ENCODE measurements at places on chromosomes 7 and 10.
A peak's percentile ranks its signal among the peaks of the same experiment; 100 is the strongest.

DNA sequence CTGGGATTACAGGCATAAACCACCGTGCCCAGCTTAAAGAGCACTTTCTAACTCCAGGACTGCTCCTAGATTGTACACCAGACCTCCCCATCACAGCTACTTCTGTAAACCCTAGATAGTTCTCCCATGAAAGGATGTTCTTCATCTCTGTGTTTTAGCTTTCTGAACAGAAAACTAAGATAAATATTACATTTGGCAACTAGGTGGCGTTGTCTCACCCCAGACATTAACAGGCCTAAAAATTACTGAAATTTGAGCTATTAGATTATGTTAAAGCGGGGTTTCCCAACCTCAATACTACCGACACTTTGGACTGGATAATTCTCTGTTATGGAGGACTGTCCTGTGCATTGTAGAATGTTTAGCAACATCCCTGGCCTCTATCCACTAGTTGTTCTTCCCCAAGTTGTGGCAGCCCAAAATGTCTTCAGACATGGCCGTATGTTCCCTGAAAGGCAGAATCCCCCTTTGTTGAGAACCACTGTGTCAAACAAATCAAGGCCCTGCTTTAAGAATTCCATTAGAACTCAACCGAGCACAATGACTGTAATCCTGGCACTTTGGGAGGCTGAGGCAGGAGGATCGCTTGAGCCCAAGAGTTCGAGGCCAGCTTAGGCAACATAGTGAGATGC is 19.1 kb downstream of the ATOH7 start:
- DNase-seq, result peak; percentile 50

DNA sequence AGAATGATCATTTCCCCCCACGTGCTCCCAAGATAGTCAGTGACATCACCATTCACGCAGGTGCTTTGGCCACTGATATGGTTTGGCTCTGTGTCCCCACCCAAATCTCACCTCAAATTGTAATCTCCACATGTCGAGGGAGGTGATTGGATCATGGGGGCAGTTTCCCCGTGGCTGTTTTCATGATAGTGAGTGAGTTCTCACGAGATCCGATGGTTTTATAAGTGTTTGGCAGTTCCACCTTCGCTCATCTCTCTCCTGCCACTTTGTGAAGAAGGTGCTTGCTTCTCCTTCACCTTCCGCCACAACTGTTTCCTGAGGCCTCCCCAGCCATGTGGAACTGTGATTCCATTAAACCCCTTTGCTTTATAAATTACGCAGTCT is 205.4 kb upstream of the SH2B2 start:
- no peak for DNase-seq

DNA sequence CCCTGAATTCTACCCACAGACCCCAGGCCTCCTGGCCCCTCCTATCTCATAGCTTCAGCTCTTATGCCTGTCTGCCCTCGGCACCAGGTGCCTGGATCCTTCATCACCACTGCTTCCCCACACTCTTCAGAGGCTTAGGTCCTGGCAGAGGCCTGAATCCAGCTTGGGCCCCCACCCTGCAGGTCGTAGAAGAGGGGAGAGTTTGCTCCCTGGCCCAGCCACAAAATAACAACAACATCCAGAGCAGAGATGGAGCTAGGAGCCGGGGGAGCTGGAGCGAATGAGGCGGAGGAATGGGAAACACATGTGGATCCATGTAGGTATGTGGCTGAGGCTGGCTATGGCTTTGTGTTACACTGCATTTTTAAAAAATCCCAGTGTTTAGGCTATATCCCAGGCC is 7.8 kb upstream of the OPN4 start:
- DNase-seq, result no peak

DNA sequence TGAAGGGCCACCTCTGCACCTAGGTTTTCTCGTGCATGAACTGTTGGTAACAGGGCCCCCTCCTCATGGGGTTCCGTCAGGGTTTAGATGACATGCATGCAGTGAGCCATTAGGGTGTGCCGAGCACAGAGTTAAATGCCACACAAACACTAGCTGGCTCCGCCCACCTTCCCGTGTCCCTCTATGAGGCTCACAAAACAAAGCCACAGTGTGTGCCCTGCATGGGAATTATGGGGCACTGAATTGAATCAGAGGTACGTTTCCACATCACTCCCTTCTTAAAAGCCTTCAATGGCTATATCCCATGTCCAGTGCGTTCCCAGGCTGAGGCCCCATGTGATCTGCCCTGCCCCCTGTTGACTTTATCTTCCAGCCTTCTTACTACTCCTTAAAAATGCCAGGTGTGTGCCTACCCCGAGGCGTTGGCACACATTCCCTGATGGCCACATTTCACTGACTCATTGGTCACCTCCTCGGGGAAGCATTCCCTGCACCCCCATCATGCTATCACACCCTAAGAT is 35.7 kb downstream of the GSDME start:
- no peak for DNase-seq

GRCh38 chr10:83917537-83918506 is 221.5 kb upstream of the GHITM start:
- no peak for DNase-seq

DNA sequence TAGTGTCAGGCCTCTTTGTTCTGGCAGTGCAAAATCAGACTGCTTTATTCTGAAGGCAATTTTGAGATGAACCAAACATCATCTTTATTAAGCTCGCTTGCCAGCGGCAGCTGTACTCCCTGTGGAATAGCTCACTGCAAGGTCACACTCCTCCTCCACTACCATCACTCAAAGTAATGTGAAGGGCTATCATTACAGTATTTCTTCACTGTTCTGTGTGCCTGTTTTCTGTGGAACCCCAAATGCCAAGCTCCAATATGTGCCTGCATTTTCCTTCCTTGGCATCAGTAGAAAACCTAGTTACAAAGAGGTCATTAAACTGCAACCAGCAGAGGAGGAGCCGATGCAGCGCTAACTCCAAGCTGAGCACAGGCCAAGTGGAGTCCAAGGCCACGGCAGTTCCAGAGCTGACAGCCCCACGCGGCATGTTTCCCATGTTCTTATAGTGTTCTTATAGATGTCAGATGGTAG is 21.4 kb downstream of the BCCIP start:
- no peak for DNase-seq

DNA sequence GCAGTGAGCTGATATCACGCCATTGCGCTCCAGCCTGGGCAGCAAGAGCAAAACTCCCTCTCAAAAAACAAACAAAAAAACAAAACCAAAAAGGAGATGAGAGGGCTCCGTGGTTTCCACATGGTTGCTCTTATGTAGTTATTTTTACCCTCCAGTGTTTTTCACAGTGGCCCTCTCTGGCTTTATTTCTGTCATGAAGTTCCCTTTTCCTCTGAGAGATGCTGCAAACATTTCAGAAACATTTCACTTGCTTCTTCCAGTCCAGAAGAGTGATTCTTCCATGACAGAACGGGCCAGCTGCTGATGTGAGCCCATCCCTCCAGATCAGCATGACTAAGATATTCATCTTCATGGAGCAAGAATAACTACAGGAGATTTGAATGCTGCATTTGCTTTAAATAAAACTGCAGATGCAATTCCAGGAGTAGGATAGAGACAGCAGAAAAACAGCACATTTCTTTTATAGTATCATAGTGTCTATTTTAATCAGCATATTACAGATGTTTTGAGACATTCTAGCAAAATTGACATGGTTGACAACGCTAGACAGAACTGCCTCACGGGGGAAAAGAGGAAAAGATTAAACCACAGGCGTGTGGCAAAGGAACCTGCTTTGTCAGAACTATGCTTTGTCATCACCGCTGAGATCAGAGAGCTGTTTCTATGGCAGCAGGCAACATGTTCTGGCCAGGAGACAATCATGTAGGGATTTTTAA is 40.3 kb downstream of the NRCAM start:
- DNase-seq, result peak; percentile 5

DNA sequence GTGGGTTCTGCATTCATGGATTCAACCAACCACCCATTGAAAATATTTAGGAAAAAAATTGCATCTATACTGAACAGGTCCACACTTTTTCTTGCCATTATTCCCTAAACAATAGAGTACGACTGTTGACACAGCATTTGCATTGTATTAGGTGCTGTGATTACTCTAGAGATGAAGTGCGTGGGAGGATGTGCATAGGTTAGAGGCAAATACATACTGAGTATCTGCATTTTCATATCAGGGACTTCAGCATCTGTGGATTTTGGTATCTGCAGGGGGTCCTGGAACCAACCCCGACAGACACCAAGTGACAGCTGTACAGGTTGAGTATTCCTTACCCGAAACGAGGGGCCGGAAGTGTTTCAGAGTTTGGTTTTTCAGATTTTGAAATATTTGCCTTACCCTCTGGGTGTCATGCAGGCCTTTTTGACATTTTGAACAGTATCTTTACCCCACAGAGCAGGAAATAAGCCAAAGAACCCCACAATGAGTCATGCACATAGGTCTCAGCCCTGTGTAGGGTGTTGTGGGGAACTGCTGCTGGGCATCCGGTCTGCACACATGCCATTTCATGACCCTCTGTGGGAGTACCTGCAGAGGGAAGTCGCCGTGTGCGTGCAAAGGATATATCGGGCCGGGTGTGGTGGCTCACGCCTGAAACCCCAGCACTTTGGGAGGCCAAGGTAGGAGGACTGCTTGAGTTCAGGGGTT is 14.5 kb downstream of the NUDT5 start:
- DNase-seq, result no peak

DNA sequence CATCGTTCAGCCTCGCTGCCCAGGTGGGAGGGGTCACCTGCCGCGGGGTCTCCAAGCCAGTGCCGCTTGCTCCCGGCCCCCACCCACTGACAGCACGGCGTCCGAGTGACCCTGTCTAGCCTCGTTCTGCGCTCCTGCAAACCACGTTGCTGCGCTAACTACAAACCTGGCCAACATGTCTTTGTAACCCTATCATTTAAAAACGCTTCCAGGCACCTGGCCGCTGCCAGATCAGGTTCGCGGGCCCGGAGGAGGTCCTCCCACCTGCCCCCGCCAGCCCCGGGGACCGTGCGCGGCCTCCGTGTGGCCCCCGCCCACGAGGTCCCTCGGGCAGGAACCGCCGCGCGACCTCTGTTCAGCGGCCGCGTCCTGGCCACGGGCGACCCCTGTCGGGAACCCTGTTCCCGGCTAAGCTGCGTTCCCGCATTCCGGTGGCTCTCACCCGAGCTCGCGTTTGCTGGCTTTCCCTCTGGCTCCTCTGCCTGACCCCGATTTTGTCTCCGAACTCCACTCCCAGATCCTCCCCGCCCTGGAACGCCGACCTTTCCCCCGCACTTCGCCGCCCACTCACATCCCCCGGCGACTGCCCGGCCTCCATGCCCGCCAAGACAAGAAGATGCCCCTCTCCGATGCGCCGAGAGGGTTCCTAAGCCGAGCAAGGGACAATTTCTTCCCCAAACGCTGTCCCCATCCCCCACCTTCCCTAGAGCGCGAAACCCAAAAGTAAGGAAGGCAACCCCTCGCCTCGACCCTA is 2.4 kb downstream of the SFMBT2 start:
- DNase-seq, result no peak

DNA sequence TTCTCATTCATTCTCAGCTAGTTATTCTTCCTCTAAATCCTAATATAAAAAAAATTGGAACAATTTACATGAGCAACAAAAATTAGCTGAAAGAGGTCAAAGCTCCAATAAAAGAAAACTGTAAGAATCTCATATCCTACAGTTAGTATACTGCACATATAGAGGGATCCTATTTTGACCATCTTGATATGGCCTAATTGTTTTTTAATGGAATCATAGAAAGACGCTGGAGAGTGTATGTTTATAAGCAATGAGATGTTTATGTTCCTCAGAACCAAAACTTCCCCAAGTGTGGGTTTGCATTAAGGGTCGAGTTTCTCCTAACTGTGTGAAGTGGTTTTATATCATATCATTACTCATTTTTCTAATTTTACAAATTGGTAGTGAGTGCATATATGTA is 102.5 kb downstream of the VIM start:
- DNase-seq, result no peak

GRCh38 chr7:70352906-70353305 is 754.6 kb downstream of the AUTS2 start:
- DNase-seq, result no peak

DNA sequence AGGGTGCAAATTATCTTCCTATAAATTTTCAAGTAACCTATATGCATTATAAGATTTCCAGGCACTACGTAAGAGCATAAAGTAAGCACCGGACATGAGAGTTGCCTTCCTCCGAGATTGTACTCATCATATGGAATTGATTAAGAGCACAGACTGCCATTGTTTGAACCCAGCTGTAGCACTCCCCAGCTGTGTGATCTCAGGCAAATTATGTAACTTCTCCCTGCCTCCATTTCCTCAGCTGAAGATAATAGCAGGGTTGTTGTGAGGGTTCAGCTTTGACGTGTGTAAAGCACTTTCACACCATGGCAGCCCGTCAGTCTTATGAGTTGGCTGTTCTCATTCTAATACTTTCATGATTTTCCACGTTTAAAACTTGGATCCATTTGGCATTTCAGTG is 122.6 kb downstream of the ITIH5 start:
- DNase-seq, result no peak

DNA sequence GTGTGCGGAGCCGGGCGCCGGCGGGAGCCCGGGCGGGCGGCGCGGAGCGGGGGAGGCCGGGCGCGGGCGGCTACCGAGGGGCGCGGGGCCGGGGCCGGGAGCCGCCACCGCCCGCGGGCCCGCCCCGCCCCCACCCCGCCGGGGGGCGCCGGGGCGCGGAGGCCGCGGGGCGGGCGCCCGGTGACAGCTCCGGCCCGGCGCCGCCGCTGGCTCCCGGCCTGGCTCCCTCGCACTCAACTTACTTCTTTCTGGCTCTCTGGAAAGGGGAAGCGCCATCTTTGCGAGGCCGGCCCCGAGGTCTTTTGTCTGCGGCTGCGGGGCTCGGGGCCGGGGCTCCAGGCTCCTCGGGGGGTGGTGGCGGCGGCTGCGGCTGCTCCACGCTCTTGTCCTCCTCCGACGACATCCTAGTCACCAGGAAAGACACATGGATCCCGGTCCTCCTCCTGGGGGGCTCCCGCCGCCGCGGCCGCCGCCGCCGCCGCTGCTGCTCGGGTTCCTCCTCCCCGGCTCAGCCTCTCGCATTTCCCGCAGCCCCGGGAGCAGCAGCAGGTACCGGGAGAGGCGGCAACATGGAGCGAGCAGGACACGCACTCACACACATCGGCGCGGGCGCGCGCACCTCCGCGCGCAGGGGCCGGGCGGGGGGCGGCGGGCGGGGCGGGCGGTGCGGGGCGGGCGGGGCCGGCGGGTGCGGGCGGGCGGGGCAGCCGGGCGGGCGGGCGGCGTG is at the start of gene KMT2C:
Gene KMT2C (minus strand): TSS at position 620 of the 727 bp plus-strand sequence. CDS start 217 bp downstream, at position 403.
- DNase-seq, result peak; percentile 53

- DNase-seq, result peak; percentile 39
Measured at GRCh38 chr10:13347043-13347499, 1.0 kb downstream of the SEPHS1 start.

DNA sequence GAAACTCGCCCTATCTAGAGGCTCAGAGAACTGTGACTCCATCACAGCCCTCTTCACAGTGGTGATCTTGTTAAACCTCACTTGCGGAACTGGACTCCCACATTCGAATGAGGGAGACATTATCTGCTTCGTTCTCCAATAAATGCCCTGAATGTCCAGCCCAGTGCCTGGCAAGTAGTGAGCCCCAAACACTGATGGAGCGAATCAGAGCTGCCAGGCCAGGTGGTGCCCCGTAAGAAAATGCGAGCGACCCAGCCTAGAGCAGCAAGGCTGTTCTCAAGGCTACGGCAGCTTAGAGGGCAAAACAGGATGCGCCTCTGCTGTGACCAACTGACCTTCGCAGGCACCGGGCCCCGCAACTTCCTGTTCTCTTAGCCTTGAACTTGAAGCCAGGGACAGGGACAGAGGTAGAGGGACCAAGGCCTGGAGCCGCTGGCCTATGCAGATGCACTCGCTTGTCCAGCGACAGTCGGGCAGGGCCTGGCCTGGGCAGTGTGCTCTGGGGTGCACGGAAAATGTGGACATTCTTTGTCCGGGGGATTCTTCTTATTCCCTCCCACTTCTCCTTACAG is 217.6 kb downstream of the TCERG1L start:
- DNase-seq, result no peak
